ENCODE measurements at places on chromosomes 11 and 22. TPM values are rescaled to one million over a fixed set of nuclear protein-coding genes. Genes with fewer than 3 reads are reported as not detected.

DNA sequence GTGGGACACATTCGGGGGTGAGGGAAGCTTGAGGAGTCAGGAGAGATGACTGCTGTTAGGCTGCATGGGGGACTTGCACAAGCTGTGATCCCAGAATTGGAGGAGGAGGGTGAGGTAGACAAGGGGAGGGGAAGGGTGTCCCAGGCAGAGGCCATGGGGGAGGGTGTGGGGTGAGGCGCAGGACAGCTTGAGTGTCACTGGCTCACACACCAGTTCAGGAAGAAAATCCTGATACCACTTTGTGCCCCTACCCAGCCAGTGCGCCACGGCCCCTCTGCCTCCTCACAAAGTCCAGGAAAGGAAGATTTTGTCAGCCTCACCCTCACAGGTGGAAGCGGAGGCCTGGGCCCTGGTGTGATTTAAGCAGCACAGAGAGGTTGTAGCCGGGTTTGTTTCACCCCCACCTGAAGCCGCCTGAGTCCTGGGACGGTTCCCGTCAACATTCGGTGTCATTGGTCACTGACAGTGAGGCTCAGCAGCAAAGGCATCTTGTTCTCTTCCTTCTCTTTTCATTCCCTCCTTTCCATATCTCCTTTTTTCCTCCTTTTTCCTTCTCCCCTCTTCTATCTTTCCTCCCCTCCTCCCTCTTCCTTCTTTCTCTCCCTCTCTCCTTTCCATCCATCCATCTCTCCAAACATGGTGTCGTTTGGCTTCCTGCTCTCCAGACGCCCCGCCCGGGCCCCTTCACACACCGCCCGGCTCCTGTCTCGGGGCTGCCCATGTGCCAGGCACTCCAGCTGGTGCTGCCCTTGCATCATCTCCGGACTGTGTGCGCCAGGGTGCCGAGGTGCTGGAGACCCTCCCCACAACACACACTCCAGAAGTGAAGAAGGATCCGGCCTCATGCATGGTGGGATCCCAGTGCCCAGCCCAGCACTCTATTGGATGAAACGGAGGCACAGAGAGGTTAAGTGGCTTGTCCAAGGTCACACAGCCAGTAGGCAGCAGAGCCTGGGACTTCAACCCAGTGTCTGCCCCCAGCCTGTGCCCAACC lies 89.3 kb downstream of the MPPED1 start:
- H3K27ac ChIP-seq, result no peak overlapping the region
- no peak for DNase-seq
- H3K36me3 ChIP-seq, result no peaks in the 10 kb centered on the region
- H3K4me1 ChIP-seq, result no peaks in the 10 kb centered on the region
- H3K4me3 ChIP-seq, result no peak overlapping the region
- H3K27me3 ChIP-seq, result peaks cover 18% of the 10 kb centered on the region

DNA sequence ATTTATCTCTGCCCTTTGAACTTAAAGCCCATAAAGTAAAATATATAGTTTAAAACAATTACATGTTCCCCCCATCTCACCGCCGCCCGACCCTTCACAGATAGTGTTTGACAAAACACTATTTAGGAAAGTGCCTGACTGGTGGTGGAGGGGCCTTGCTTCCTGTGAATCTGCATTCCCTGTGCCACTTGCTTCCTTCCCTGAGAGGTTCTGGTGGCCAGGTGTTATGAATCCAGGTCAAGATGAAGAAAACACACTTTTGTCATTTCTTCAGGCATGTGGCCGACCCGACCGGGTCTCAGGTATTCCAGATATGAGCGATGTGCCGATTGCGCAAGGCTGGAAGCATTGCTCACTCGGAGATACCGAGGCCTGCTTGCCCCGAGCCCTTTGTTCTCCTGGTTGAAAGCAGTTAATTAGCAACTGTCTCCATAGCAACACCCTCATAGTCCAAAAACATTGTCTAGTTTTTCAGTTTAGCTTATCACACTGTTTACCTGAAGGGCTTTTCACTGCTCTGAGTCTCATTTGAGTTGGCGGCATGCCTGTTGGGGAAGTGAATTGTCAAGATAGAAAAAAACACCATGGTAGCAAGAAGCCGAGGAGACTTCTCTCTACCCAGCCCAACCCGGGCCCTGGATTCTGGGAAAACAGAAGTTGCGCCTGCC lies 128.3 kb downstream of the TEAD1 start:
- no peaks in the 10 kb centered on the region for H3K27me3 ChIP-seq
- DNase-seq, result peak; percentile 93
- peaks cover 99% of the 10 kb centered on the region for H3K4me1 ChIP-seq
- peak overlapping the region; percentile 99 for H3K27ac ChIP-seq
- peak overlapping the region; percentile 66 for H3K4me3 ChIP-seq

DNA sequence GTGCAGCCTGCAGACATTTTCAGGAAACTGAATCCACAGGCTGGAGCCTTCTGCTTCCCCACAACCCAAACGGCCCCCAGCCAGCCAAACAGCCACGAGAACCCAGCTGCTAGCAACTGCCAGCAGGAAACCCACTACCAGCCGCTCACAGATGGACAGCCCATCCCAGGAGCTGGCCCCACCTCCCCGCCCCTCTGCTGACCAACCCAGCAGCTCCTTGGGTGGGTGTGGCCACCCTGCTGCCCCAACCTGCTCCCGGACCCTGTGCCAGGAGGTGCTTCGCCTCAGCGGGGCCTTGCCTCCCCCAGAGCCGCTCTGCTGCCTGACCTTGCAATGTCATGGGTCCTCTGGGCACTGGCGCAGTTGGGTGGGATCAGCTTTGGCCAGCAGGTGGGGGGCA lies 8.2 kb upstream of the CCDC188 start:
- no peaks in the 10 kb centered on the region for H3K4me1 ChIP-seq
- peaks cover 8% of the 10 kb centered on the region for H3K36me3 ChIP-seq
- H3K27ac ChIP-seq, result no peak overlapping the region

- H3K36me3 ChIP-seq, result no peaks in the 10 kb centered on the region
- no peak overlapping the region for H3K4me3 ChIP-seq
- no peak overlapping the region for H3K27ac ChIP-seq
Measured at GRCh38 chr11:121636081-121636799, 183.5 kb upstream of the SORL1-AS1 start.

GRCh38 chr11:2566223-2567025 lies 121.6 kb downstream of the KCNQ1 start:
- no peaks in the 10 kb centered on the region for H3K4me1 ChIP-seq
- no peaks in the 10 kb centered on the region for H3K36me3 ChIP-seq
- no peak overlapping the region for H3K4me3 ChIP-seq
- no peak for DNase-seq
- H3K27me3 ChIP-seq, result no peaks in the 10 kb centered on the region
- H3K27ac ChIP-seq, result no peak overlapping the region

DNA sequence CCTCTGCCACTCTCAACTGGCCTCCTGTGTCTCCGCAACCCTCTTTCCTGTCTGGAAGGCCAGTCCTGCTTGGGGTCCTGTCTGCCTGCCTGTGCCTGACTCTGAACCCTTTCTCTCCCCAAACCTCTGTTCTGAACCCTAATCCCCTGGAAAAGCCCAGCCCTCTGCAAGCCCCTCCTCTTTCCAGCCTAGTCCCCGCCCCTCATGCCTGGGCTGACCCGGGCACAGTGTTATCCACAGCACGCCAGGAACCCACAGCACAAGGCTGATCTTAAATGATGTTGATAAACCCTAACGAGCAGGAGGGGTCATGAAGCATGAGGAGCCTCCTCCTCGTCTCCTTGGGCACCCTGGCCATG lies at the start of gene IFITM10:
TSS of gene IFITM10 (minus strand) at position 115 of the 359 bp plus-strand sequence. CDS start 153 bp downstream, outside the sequence.
- H3K36me3 ChIP-seq, result peaks cover 54% of the 10 kb centered on the region
- H3K4me3 ChIP-seq, result peak within 1 kb of the TSS; percentile 7
- DNase-seq, result no peak
- H3K4me1 ChIP-seq, result no peaks in the 10 kb centered on the region
- peak within 1 kb of the TSS; percentile 60 for H3K27ac ChIP-seq
- no peaks in the 10 kb centered on the region for H3K27me3 ChIP-seq

- H3K36me3 ChIP-seq, result peaks cover 33% of the 10 kb centered on the region
- H3K4me3 ChIP-seq, result peak overlapping the region; percentile 88
- peaks cover 25% of the 10 kb centered on the region for H3K4me1 ChIP-seq
- no peaks in the 10 kb centered on the region for H3K27me3 ChIP-seq
- DNase-seq, result no peak
- peak overlapping the region; percentile 75 for H3K27ac ChIP-seq
Measured at GRCh38 chr11:90220391-90220790, 2.5 kb downstream of the CHORDC1 start.

GRCh38 chr11:86696004-86696403 lies 23.6 kb upstream of the ME3 start:
- no peaks in the 10 kb centered on the region for H3K36me3 ChIP-seq
- H3K4me3 ChIP-seq, result no peak overlapping the region
- H3K27me3 ChIP-seq, result no peaks in the 10 kb centered on the region
- H3K4me1 ChIP-seq, result peaks cover 19% of the 10 kb centered on the region
- DNase-seq, result no peak

DNA sequence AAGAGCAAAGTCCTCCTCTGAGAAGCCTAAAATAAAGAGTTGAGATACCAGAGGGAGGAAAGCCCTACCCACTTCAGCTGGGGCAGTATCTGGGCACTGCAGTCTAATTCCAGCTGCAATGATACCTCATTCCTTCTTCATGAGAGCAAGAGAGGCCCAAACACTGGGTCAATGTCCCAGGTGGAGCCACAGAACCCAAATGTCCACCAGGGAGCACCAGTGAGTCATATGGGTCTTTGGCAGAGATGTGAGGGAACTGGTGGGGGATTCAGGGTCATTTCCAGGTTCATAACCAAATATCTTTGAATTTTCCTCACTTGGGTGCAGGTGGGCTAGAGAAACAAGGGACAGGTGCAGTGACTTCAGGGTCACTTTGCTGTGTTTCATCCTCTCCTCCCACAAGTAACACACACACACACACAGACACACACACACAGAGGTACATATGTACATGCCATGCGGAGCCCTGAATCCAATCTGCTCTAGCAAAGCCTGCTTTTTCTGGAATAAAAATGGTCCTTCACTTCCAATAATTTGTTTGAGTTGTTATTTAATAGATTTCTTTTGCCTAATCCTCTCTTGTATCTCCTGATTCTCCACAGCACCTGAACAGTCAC lies 585.4 kb downstream of the SOX6 start:
- H3K27me3 ChIP-seq, result no peaks in the 10 kb centered on the region
- H3K4me1 ChIP-seq, result peaks cover 38% of the 10 kb centered on the region
- H3K27ac ChIP-seq, result no peak overlapping the region
- H3K4me3 ChIP-seq, result no peak overlapping the region

GRCh38 chr11:123674297-123674696 lies 19.9 kb upstream of the SCN3B start:
- no peak for DNase-seq
- H3K4me1 ChIP-seq, result no peaks in the 10 kb centered on the region
- H3K4me3 ChIP-seq, result no peak overlapping the region
- H3K36me3 ChIP-seq, result no peaks in the 10 kb centered on the region
- H3K27ac ChIP-seq, result no peak overlapping the region
- H3K27me3 ChIP-seq, result peaks cover 14% of the 10 kb centered on the region

- no peak overlapping the region for H3K4me3 ChIP-seq
- H3K27ac ChIP-seq, result no peak overlapping the region
- H3K36me3 ChIP-seq, result peaks cover 6% of the 10 kb centered on the region
- H3K4me1 ChIP-seq, result peaks cover 12% of the 10 kb centered on the region
- DNase-seq, result no peak
Measured at GRCh38 chr22:46025225-46025972, 48.4 kb upstream of the WNT7B start.

DNA sequence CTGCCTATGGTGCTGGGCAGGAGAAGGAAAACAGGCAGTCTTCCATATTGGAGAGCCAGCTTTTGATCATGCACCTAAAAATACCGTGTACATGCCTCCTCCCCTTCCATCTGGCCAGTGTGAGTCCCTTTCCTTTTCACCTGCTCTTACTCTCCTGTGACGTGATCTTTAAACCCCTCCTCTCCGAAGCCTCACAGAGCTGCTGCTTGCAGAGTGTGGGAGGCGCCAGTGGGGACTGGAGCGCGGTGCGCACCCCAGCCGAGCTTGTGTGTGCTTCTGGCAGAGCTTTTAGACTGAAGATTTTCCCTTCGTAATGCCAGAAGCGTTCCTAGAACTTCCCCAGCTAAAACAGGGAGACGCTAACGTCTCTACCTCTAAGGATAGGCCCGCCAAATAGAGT lies 29.8 kb downstream of the MUC6 start:
- no peaks in the 10 kb centered on the region for H3K4me1 ChIP-seq
- no peaks in the 10 kb centered on the region for H3K27me3 ChIP-seq

DNA sequence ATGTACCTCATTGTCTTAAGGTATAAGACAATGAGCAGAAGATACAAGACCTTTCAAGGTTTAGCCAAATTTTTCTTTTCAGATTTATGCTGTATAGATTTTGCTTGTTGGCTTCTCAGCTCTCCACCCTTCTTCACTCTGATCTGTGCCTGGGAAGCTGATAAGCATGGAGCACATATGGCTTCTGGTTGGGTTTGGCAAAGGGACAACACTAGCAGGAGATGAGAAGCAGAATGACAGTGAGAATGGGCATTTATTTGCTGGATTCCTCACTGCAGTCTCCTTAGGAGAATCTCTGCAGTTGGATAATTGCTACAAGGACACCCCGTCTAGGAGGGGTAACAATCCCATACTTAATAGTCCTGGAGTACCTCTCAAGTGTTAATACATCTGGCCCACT lies 474.8 kb upstream of the CCDC90B start:
- no peaks in the 10 kb centered on the region for H3K4me1 ChIP-seq
- no peak overlapping the region for H3K27ac ChIP-seq
- DNase-seq, result no peak

DNA sequence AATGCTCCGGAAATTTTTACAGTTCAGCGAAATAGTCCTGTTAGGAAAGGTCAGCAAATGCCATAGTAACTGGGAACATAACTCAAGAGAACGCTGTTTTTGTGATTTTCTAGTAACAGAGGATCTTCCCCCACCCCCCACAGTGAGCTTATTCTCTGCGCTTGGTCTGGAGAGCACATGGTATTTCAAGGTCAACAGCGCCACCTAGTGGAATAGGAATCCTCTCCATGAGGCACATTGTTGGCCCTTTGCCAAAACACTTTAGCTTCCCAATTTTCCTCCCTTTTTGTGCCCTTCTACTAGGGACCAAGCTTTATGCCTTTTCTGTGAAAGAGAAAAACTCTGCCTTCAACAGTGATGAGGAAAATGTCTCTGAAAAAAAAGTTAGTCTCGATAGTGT lies 13.2 kb upstream of the OR4C12 start:
- no peak overlapping the region for H3K4me3 ChIP-seq
- peak; percentile 26 for DNase-seq
- no peak overlapping the region for H3K27ac ChIP-seq
- no peaks in the 10 kb centered on the region for H3K27me3 ChIP-seq
- H3K4me1 ChIP-seq, result no peaks in the 10 kb centered on the region
- no peaks in the 10 kb centered on the region for H3K36me3 ChIP-seq

Gene MISFA
- 7.3 TPM for total RNA-seq

Gene SLC29A2
- total RNA-seq, result 40.4 TPM

Gene TEX12
- total RNA-seq, result not detected

Gene MEI1
- total RNA-seq, result 0.68 TPM

Gene ACR
- not detected for total RNA-seq

All from Calu3 (cell line).